Spinal cord (tissue), 10 donors: ENCODE measurements at places on chromosomes 7 and 10. TPM values are rescaled to one million over a fixed set of nuclear protein-coding genes. Genes with fewer than 3 reads are reported as not detected.

GRCh38 chr10:14557567-14557966 is 217.1 kb downstream of the FAM107B start:
- H3K36me3 ChIP-seq = no peaks in the 10 kb centered on the region
- no peak overlapping the region for H3K27ac ChIP-seq
- no peak for DNase-seq

DNA sequence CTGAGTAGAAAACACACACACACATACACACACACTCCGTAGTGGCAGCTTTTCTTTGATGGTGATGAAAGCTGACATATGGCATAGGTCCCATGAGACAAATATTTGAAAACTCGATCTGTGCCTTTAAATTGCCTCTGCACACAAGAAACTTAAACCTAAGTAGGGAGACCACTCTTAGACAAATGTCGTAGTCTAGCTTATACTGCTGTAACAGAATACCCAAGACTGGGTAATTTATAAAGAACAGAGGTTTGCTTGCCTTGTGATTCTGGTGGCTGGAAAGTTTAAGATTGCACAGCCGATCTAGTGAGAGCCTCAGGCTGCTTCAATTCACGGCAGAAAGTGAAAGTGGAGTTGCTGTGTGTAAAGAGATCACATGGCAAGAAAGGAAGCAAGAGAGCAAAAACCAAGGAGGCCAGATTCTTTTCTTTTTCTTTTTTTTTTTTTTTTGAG is 489.4 kb upstream of the SORCS1 start:
- peak; percentile 1 for DNase-seq
- no peak overlapping the region for H3K27ac ChIP-seq
- H3K36me3 ChIP-seq = no peaks in the 10 kb centered on the region

DNA sequence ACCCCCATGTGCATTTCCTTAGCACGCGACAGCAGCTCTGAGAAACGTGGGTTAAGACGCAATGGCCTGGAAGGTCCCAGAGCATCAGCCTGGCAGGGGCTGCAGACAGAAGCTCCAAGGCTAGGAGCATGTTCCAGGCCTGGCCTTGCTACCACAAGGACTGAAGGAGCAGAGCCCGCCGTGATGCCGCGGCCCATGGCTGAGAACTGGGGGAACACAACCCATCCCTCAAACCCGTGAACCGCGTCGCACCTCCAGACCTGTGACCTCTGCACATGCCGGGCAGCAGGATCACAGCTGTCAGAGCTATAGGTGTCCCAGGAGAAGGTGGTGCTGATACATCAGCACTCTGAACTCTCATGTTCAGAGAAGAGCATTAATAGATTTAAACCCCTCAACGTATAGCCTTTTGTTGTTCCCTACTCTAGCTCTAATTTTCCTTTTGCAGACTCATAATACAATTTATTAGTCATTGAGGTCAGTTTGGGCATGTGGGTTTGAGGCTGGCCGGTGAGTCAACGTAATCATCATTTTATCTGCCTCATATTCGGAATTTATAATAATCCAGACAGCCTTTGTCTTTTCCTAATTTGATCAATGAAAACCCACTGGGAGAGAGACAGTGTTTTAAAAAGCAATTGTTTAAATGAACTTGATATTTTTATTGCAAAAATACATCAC is 222.5 kb upstream of the TCERG1L start:
- H3K4me3 ChIP-seq = no peak overlapping the region
- no peaks in the 10 kb centered on the region for H3K36me3 ChIP-seq
- no peaks in the 10 kb centered on the region for H3K27me3 ChIP-seq

DNA sequence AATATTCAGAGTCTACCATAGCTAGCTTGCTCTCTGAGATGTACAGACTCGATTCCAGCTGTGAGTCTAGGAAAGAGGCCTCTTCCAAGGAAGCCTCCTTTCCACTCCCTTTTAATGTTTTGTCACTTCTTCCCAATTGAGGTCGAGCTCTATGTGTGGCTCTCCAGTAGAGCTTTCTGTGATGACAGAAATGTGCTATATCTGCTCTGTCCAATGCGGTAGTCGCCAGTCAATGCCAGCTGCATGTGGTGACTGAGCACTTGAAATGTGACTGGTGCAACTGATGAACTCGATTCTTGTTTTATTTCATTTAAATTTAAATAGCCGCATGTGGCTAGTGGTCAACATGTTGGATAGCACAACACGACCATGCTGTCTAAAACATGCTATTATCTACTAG is 387.0 kb upstream of the NRP1 start:
- DNase-seq = no peak
- no peaks in the 10 kb centered on the region for H3K36me3 ChIP-seq
- no peaks in the 10 kb centered on the region for H3K27me3 ChIP-seq

GRCh38 chr7:28926871-28927597 is 31.1 kb downstream of the TRIL start:
- no peaks in the 10 kb centered on the region for H3K36me3 ChIP-seq
- peaks cover 10% of the 10 kb centered on the region for H3K27me3 ChIP-seq
- DNase-seq = peak; percentile 81
- H3K4me1 ChIP-seq = no peaks in the 10 kb centered on the region

DNA sequence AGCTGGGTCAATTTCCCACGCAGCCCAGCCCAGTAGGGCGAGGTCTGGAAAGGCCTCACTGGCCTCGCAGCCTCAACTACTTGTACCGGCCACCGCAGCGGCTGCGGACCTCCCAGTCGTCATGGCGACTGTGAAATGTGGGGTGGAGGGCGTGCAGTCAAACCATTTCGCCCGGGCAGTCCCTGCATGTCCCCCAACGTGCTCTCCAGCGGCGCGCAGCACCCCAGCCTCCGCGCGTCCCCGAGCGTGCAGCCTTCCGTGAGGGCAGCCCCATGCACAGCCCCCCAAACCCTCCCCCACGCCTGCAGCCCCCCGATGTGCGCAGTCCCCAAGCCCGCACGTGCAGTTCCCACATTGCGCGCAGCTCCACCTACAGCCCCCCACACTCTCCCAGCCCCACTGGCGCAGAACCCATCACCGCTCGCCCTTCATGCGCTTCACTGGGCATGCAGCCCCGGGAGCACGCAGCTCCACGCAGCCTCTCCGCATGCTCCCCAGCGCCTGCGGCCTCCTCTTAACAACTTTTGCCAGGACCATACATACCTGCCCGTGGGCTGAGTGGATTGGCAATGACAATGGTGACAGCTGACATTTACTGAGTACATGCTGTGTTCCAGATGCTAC is 34.5 kb upstream of the SFTPD start:
- H3K4me1 ChIP-seq = peaks cover 23% of the 10 kb centered on the region
- H3K4me3 ChIP-seq = no peak overlapping the region
- H3K36me3 ChIP-seq = no peaks in the 10 kb centered on the region
- no peak overlapping the region for H3K27ac ChIP-seq
- H3K27me3 ChIP-seq = peaks cover 10% of the 10 kb centered on the region
- DNase-seq = peak; percentile 34

DNA sequence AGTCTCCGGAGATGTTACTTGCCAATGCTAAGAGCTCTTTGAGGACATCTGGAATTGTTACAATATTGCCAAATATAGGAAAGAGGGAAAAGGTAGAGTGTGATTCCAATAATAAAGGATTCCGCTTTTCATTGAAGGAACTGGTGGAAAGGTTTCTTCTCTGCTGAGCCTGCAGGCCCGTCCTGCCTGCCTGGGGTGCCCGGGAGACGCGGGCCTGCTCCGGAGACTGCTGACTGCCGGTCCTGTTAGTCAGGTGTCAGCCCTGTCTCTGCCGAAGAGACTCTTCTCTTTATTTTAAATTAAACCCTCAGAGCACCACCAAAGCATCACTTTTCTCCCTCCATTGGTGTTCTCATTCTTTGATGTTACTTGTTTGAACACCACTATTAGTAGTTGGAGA is 2.2 kb downstream of the EGFR start:
- no peaks in the 10 kb centered on the region for H3K36me3 ChIP-seq
- H3K4me3 ChIP-seq = peak overlapping the region; percentile 14
- no peak for DNase-seq
- H3K4me1 ChIP-seq = peaks cover 29% of the 10 kb centered on the region
- peaks cover 13% of the 10 kb centered on the region for H3K27me3 ChIP-seq

- no peaks in the 10 kb centered on the region for H3K36me3 ChIP-seq
- H3K4me3 ChIP-seq = no peak overlapping the region
- H3K4me1 ChIP-seq = no peaks in the 10 kb centered on the region
- DNase-seq = no peak
Measured at GRCh38 chr10:110747609-110748464, 103.7 kb downstream of the RBM20 start.

- H3K36me3 ChIP-seq = no peaks in the 10 kb centered on the region
- H3K27me3 ChIP-seq = no peaks in the 10 kb centered on the region
- no peak for DNase-seq
- peaks cover 21% of the 10 kb centered on the region for H3K4me1 ChIP-seq
- no peak overlapping the region for H3K4me3 ChIP-seq
Measured at GRCh38 chr7:137977173-137977572, 24.7 kb downstream of the CREB3L2 start.

DNA sequence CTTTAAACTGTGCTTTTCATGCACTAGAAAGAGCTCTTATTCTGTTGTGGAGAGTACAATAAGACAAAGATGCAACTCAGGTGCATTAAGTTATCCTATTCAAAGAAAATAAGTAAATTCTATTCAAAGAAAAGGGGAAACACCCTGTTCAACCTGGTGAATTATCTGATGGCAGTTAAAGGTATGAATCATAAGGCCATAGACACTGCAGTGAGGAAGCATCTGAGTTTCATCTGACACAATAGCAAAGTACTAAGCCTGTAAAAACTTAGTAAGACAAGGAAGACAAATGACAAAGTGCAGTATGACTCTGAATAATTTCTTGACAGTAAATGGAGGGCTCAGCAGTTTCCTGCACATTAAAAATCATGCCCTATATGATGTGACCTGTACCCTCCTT is 91.0 kb upstream of the LRRTM3 start:
- no peaks in the 10 kb centered on the region for H3K36me3 ChIP-seq
- no peaks in the 10 kb centered on the region for H3K27me3 ChIP-seq

- DNase-seq = no peak
- H3K4me1 ChIP-seq = peaks cover 21% of the 10 kb centered on the region
- H3K4me3 ChIP-seq = no peak overlapping the region
Measured at GRCh38 chr7:289209-289755, 688 bp upstream of the FOXL3 start.

AOAH gene
- 8.1 TPM for total RNA-seq

CCL24 gene
- total RNA-seq = not detected

FXYD4 gene
- not detected for total RNA-seq

HGF gene
- total RNA-seq = 12.2 TPM

TET1 gene
- total RNA-seq = 24.4 TPM

SVOPL gene
- 1.2 TPM for total RNA-seq

OGDHL gene
- total RNA-seq = 23.2 TPM

C10orf67 gene
- total RNA-seq = 0.69 TPM
